ENCODE measurements at places on chromosomes 13 and 19.

DNA sequence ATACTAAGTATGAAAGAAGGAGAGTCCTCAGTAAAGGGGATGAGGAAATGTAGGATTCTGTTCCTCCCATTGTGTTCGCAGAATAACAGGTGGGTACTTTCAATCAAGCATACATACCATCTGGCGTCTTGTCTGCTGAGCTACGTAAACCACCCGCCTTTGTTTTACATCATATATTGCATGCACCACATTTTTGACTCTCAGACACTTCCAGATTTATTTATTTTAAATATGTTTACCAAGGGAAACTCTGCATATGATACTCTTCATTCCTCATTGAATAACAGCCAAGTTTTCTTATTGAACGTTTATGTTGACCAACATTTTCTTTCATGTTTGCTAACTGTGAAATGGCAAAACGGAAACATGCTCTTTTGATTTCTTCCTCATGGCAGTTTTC, 174.1 kb downstream of the FGF14 start:
- DNase-seq: no peak

GRCh38 chr13:73873940-73874830, 260.0 kb downstream of the KLF12 start:
- DNase-seq: no peak

GRCh38 chr19:8577247-8577646, at the start of gene MYO1F:
Gene MYO1F (minus strand): TSS chr19:8577442. CDS start chr19:8577309, 133 bp downstream.
- no peak for DNase-seq

- DNase-seq: no peak
These were observed 324.0 kb downstream of the SHISA2 start for GRCh38 chr13:25727810-25728209.

GRCh38 chr13:104011505-104012241, 945.5 kb upstream of the SLC10A2 start:
- no peak for DNase-seq

GRCh38 chr19:49488046-49488862, 846 bp downstream of the RPL13A start:
- DNase-seq: no peak

- DNase-seq: no peak
These were observed 8.9 kb upstream of the RSPH6A start for GRCh38 chr19:45824041-45824471.

GRCh38 chr19:13122275-13122878, 4.3 kb downstream of the NACC1 start:
- DNase-seq: no peak

- DNase-seq: no peak
These were observed 54.4 kb downstream of the FAM124A start for GRCh38 chr13:51276636-51277035.

DNA sequence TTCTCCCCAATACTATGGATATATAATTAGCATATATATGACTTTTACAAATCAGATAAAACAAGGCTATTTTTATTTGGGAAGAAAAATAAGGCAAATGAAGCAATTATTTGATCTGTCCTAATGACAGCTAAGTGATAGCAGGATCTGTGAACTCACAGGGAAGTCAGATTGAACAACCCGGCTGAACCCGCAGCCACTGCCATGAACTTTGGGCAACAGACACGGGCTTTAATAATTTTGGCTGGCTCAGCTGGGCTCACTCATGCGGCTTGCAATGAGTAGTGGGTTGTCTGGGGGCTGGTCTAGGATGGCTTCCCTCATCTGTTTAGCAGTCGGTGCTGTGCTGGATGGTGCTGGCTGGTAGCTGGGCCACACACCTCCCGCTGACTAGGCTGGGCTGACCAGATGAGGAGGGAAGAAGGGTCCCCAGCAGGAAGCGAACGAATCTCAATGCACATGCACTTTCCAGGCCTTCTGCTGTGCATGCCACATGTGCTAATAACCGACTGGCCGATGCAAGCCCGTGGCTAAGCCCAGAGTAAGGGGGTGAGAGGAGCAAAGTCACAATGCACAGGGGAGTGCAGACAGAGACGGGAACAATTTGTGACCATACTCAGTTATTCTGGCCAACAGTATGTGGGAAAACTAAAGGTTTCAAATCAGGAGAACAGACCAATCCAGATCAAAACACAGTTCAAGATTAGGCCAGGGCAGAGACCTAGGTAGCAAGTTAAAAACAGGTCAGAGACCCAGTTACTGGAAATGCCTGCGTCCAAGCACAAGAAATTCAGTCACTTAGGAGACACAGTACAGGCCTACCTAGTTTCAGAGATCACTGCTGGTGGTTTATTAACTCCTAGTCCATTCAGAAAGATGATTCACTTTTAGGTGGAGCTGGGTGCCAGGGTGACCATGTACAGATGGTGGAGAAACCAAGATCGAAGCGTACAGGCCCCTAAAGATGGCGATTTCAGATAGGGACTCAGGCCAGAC, 22.3 kb downstream of the CRYL1 start:
- no peak for DNase-seq

All from AG04450 (cell line).